ENCODE measurements at places on chromosomes 11 and 22.

DNA sequence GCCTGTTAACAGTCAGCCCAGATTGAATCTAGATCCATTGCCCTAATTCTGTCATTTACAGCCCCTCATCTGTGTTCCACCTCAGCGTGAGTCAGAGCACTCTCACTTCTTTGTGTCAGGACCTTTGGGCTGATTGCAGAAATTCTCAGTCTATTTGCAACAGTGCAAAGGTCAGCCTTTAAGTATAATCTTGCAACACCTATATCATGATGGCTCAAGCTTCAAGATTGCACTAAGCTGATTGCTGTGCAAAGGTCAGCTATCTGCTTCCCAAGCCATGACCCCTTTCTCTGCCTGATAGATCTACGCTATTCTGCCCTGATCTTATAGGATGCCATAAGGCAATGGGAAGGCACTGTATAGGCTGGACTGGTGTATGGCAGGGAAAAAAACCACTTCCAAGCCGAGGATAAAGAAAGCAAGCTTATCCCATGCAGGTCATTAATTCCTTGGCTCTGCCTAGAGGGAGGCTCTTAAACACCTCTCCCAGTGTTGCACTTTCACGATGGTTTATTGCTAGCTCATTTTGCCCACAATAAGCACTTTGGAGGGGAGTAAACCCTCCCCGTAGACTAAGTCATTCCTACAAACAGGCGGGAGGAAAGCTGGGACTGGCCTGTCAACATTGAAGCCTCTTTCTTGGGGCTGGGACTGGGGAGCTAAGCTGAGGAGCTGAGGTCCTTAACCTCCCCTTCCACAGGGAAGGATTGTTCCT, 100.6 kb downstream of the RRAS2 start:
- no peak for DNase-seq

GRCh38 chr11:75481922-75482606, 43.7 kb downstream of the GDPD5 start:
- no peak for DNase-seq

DNA sequence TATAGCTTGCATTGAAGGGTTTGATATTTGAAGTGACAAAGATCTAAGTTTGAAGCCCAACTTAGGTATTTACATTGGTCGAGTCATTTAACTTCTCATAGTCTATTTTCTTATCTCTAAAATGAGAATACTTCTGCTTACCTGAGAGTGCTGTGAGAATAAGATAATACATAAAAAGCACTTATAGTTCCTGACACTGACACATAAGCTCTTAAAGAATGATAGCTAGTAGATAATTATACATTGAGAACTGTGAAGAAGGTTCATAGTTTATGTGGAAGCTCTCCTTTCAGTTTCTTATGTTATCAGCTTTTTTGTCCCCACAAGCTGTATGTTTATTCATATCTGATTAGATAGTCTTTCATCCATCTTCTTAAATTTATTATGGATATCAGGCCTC, 4.8 kb downstream of the PPME1 start:
- DNase-seq: no peak

GRCh38 chr11:73273222-73273895, 1.2 kb downstream of the P2RY6 start:
- DNase-seq: no peak

DNA sequence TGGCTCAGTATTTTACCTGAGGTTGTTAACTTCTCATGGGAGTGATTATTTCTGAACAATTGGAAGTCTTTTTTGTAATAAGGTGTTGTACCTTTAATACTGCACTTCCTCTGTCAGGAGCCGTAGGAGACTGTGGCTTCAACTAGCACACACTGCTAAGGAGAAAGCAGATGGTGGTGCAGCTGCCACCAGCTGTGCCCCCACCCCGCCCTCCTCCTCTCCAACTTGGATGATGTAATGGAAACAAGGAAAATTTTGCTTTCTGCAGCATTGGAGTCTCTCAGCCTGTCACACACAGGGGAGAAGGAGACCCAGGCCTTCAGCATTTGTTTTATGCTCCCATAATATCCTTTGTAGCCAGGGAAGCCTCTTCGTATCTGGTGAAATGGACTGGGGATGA, 91.2 kb downstream of the TEAD1 start:
- peak; percentile 63 for DNase-seq

GRCh38 chr11:103987629-103988594, 48.5 kb upstream of the DDI1 start:
- DNase-seq: no peak

DNA sequence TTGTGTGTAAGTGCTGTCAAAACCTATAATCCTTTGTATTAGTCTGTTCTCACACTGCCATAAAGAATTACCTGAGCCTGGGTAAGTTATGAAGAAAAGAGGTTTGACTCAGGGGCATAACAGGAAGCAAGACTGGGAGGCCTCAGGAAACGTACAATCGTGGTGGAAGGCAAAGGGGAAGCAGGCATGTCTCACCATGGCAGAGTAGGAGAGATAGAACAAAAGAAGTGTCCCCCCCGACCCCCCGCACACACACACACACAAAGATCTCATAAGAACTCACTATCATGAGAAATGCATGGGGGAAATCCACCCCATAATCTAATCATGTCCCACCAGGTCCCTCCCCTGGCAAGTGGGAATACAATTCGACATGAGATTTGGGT, 2.3 kb upstream of the USP28 start:
- no peak for DNase-seq

GRCh38 chr11:77182542-77183430, 54.7 kb downstream of the MYO7A start:
- DNase-seq: no peak

All from NCI-H446 treated with DMSO at 0.1 percent for 48 hours (cell line).